ENCODE measurements at places on chromosomes 1 and 21.

DNA sequence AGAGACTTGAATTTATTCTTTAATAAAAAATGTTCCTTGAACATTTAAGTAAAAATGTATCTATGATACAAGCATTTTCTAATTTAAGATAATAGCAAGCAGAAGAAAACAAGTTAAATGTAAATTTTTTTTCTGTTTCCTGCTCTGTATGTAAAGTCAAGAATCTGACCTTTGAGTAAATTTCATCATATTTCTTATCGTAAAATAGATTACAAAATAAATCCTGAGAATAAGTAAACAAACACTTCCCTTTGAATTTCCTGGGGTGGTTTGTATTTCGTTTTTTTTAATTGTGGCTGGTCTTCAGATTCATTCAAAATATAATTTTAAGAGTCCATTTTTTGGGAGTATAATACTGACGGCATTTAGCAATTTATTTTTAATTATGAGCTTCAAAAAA lies 77.6 kb downstream of the POU2F1 start:
- no peak for DNase-seq

DNA sequence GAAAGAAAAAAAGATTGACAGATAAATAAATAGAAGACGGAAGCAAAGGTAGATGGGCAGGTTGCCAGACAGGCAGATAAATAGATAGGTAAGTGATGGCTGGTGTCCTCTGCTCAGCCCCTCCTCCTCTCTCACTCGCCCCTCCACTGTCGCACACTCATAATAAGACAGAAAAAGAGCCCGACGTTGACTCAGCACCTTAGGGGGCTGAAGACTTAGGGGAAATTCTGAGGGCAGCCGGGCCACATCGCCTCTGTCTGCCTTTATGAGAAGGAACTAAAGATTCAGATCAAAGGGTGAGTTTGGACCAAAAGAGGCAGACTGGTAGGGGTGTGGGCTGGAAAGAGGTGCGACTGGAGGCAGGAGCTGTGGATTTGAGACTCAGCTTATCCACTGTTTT lies 158.1 kb upstream of the IGSF21 start:
- no peak for DNase-seq

- no peak for DNase-seq
These were observed 438.8 kb upstream of the OLFM3 start for GRCh38 chr1:102435483-102435882.

DNA sequence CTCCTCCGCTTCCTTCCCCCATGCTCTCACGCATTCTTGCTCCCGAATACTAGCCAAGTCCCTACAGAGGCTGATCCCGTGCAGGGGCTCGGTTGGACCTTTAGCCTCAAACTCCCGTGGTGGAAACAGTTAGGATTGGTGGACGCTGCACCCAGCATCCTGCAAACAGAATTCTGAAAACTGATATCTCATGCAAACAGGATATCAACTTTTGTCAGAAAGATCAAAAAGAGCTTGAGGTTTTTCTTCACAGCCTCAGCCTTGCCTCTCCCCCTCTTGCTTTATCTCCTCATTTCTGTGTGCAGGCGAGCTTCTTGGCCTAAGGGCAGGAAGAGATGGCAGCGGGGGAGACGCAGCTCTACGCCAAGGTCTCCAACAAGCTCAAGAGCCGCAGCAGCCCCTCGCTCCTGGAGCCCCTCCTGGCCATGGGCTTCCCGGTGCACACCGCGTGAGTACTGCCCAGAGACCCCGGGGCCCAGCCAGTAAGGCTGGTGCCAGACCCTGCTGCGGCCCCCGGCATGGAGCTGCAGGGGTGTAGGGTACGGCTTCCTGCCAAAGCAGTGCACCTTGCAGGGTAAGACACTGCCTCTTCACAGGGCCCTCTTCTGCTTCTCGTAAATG lies at the start of gene UBASH3A:
Gene UBASH3A (plus strand): TSS at position 292 of the 621 bp plus-strand sequence. CDS start 44 bp downstream, at position 336.
- peak; percentile 83 for DNase-seq

GRCh38 chr1:81459043-81459442 lies 341.7 kb upstream of the ADGRL2 start:
- DNase-seq: no peak

DNA sequence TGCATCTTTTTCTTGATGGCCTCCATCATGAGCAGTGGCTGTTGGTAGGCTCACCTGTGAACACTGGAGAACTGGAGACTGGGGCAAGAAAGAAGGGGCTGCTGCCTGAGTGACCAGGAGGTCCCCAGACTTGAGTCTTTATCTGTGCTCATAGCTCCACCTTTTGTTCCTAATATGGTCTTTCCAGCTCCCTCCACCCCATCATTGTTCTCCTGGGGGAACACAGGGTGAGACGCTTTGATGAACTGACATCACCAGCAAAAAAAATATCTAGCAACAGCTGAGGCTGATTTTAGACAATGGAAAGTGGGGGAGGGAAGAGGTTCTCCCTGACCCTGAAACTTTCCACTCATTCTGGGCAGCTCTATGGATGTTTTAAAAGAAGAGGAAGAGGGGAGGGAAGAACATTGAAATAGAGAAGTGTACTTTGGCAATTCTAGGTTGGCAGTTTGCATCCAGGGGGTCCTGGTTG lies at the start of gene TPM3:
Gene TPM3 (minus strand): TSS at position 111 of the 472 bp plus-strand sequence. CDS start 82 bp downstream, at position 29.
- DNase-seq: no peak

- peak; percentile 41 for DNase-seq
These were observed 28.2 kb downstream of the NAV1 start for GRCh38 chr1:201566933-201567801.

DNA sequence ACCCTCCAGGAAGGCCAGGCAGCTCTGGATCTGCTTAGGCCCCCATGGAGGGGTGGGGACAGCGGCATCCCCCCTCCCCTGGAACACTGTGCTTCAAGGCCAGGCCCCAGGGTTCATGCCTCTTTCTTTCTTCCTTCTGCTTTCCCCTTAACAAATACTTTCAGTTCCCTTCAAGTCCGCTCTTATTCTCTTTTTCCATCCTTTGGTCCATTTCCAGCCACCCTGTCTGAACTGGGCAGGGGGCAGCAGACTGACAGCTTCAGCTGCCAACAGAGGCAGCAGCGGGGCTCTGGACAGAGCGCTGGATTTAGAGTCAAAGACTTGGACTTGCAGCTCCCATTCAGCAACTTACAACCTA lies 1.1 kb upstream of the CD244 start:
- DNase-seq: no peak

DNA sequence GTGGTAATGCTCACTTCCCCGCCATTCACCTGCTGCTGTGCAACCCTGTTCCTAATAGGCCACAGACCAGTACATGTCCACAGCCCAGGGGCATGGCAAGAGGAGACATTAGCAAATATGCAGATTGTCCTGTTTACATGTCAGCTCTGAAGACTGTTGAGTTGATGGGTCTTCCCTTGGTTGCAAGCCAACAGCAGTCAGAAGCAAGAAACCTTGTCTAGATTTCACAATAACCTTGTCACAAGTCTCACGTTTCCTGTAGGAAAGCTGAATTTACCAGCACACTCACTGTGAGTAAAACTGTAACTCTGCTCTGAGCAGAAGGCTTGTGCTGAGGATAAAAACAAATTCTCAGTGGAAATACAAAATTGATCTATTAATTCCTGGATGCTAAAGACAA lies 195.1 kb downstream of the HLX start:
- DNase-seq: no peak

DNA sequence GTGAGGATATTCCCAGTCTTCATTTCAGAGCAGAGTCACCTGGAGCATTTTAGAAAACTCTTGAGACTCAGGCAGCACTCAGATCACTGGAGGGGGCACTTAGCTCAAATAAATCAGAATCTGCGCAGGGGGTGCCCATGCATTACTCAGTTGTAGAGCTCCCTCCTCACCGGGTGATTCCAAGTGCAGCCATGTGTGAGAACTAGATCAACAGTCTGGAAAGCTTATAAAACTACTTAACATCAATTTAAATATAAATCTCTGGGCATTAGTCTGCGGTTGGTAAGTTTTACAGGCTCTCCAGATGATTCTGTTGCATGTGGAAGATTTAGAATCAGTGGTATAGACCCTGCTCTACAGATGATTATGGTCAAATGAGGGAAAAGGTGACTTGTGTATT lies 128.6 kb downstream of the ST6GALNAC3 start:
- DNase-seq: no peak

DNA sequence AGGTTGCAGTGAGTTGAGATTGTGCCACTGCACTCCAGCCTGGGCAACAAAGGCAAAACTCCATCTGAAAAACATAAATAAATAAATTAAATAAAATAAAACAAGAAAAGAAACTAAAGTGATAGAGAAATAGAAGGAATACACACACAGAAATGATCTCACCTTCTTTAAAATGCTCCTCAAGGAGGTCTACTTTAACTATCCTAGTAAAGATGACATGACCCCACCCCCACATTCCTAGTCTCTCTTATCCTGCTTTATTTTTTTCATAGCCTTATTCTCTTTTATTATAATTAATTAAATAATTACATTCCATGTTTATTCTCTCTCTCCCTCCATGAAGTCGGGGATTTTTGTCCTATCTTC lies 18.0 kb upstream of the CR1L start:
- peak; percentile 43 for DNase-seq

DNA sequence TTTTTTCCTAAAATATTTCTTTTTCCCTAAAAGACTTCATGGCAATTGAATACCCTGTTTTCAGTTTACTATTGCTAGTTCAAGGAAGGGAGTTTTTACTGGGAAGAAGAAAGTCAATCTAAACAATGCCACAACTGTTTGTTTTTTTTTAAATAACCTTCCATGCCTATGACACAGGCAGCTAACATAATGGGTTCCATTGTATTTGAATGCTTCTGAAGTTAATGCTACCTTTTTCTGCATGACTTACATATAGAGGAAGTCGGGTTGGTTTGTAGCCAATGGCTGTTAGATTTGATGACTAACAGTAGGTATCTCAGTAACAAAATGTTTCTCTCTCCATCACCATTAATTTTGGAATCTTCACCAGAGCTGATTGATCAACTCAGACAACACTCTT lies 134.0 kb downstream of the KIF26B start:
- no peak for DNase-seq

- DNase-seq: no peak
These were observed 10.0 kb downstream of the LAMC1 start for GRCh38 chr1:183033205-183033604.

DNA sequence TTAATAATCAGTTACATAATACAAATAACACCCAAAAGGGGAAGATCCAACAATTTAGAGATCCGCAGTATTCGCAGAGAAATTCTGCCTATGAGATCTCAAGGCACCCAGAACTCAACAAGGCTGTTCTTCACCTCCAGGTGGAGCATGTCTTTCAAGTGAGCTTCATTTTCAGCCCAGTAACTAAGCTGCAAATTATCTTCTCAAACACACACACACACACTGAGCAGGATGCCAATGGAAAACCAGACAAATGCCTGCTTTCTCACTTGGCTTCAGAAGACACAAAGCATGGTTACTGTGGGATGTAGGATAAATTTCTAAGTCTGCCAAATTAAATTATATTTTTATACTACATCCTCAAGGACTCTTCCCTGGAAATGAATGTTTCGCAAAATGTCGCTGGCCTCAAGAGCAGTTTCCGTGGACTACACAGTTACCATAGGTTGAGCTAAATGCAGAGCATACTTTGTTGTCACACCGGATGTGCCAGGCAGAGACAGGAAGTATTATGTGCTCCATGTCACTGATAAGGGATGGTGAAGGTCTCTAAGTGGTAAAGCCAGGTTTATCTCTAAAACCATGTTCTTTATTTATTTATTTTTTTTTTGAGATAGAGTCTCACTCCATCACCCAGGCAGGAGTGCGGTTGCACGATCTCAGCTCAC lies 30.3 kb downstream of the UBR4 start:
- DNase-seq: peak; percentile 83

DNA sequence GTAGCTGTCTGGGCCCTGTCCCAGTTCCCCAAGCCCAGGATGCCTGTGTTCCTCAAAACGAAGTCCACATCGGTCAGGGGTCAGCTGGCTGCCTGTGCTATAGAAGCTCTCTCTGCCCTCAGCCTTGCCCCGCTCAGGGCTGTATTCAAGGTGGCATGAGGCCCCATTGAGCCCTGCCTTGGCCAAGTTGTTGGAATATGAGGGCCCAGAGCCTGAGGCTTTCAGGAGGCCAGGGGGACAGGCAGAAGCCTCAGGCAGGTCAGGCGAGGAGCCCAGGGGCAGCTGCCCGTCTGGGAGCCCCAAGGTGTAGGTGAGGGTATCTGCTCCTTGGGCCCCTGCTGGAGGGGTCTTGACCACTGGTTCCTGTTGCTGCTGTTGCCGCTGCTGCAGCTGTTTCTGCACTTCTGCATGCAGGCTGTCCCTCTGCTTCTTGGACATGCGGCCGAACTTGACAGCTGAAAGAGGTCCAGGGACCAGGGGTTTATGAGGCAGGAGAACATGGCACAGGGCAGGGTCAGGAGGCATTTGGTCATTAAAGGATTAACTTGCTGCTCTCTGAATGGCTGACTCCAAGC lies 9.8 kb upstream of the LINGO4 start:
- DNase-seq: no peak

DNA sequence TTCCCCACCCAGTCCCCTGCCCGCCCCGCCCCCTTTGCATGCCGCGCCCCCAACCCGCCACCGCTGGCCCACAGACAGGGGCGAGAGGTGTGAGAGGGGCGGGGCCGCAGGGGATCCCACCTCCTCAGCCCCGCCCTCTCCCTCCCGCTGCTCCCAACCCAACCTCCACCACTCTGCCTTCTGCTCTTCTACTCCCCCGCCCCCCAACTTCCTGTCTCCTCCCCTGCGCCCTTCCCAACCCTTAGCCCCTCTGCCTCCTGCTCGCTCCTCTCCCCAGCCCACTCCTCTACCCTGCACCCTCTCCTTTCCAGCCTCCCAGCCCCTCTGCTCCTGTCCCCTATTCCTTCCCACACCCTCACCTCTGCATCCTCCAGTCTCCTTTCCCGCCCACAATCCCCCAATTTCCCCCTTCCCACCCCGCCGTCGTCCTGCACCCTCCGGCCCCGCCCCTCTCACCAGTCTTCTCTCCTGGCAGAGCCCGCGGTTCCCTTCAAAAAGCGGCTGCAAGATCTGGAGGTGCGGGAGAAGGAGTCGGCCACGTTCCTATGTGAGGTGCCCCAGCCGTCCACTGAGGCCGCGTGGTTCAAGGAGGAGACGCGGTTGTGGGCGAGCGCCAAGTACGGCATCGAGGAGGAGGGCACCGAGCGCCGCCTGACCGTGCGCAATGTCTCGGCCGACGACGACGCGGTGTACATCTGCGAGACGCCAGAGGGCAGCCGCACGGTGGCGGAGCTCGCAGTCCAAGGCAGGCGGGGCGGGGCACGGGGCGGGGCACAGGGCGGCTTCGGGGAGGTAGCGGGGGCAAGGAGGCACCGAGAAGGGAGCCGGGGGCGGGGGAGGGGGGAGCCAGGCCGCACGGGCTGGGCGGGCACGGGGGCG lies 5.4 kb downstream of the OBSCN start:
- DNase-seq: peak; percentile 91

Data from erythroblast (primary cell).